Astrocyte of the hippocampus (primary cell): ENCODE measurements at places on chromosomes 12 and 14.
A peak's percentile ranks its signal among the peaks of the same experiment; 100 is the strongest.

DNA sequence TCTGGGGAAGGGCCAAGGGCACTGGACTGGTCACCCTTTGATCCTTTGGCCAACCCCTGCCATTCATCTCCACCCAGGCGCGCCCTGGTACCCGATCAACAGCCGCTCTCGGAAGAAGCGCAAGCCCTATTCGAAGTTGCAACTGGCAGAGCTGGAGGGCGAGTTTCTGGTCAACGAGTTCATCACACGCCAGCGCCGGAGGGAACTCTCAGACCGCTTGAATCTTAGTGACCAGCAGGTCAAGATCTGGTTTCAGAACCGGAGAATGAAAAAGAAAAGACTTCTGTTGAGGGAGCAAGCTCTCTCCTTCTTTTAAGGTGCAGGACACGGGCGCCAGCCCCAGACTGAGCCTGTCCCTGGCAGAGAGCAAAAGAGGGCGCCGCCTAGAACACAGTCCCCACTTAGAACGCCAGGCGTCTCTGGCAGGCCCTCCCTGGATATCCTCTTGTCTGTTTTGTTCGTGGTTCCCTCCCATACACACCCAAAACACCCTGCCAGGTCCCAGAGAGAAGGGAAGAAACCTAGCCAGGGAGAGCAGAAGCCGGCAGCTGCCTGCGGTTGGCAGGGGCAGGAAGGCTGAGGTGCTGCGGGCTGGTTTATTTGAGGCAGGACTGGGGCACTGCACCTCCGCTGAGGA lies 1.7 kb downstream of the HOXC12 start:
- DNase-seq, result no peak

GRCh38 chr12:74293689-74294131 lies 243.9 kb upstream of the ATXN7L3B start:
- DNase-seq, result no peak

- no peak for DNase-seq
These were observed 29.8 kb upstream of the PLEKHG6 start for GRCh38 chr12:6280672-6281071.

DNA sequence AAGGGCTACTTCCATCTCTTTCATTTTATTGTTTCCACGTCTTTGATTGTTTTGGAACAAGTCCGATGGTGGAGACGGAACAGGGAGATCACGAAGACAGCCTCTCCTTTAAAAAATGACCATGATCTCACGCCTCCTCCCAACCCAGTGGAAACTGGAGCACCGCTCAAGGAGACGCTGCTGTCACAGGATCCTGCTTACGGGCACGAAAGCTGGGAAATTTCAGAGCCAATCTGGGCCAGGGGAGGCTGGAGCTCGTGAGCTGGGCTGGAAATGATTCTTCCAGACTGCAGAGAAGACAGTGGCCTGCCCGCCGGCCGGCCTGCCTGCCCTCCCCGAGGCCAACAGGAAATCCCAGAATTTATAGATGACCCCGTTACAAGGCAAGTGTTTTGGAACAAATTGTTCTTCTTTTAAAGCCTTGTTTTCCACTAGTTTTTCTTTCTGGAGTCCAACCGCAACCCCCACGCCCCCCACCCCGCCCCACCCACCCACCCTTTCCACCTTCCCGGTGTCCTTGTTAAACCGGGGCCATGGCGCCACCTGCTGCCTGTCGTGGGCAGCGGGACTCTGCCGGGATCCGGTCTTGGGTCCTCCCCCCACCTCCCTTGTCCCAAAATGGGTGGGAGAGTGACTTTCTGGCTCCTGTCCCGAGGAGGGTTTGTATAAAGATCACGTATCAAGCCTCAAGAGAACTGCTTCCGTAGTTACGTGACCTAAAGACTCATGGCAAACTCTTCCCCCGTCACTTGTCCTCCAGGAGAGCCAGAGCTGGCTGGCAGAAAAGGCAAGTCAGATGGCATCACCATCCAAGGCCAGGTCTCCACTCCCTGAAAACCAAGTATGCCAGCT lies 40.3 kb downstream of the MAP1LC3B2 start:
- DNase-seq, result peak; percentile 88

DNA sequence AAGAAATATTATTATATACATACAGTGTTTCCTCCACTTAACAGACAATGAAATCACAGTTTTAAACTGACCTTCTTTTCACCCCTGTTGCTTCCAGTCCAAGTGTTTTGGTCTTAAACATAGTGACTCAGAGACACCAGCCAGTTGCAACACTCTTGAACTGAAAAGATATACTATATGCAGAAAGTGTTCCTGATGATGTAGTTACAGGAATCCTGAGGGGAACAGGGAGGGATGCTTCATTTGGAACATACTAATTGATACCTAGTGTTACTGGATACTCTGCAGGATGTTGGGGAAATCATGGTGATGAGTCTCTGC lies 420.8 kb downstream of the CCDC91 start:
- DNase-seq, result peak; percentile 80

DNA sequence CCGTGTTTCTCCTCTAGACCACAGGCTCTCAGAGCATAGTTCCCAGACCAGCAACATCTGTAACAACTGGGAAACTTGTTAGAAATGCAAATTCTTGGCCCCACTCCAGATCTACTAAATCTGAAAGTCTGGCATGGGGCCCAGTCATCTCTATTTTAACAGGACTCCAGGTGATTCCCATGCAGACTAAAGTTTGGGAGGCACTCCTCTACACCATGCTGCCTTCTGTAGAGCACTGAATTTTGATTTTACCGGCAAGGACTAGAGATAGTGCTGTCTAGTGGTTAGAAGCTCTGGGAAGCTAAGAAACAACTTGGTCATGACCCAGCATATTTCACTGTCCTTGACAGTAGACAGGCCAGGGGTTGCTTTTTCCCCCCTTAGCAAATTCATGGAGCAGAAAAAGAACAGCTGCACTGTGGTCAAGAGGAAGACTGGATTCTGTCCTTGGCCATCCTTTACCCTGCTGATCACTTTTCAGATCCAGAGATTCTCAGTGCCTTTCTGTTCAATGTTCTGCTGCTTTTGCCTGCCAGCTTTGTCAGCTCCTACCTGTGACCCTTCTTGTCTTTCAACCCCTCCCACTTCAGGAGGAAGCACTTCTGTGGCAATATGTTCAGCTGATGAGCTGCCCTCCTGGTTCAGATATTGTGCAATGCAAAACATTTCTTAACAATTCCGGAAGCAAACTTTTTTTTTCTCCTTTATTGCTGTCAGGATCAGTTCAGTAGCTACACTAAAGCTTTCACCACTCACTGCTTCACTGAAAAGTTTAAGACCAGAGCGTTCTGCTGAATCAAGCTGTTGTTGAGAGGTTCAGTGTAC lies 133.8 kb upstream of the NUDT4 start:
- DNase-seq, result no peak

GRCh38 chr12:75884465-75884985 lies 147.1 kb downstream of the PHLDA1 start:
- DNase-seq, result no peak

DNA sequence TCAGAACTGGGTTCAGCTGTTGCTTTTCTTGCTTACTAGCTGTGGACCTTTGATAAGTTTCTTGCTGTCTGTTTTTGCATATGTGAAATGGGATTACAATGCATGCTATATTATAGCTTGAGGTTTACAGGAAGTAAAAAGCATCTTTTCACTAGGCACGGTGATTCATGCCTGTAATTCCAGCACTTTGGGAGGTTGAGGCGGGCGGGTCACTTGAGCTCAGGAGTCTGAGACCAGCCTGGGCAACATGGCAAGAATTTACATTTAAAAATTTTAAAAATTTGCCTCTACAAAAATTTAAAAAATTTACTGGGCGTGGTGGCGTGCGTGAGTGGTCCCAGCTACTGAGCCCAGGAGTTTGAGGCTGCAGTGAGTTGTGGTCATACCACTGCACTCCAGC lies 42.0 kb downstream of the CALM1 start:
- no peak for DNase-seq

DNA sequence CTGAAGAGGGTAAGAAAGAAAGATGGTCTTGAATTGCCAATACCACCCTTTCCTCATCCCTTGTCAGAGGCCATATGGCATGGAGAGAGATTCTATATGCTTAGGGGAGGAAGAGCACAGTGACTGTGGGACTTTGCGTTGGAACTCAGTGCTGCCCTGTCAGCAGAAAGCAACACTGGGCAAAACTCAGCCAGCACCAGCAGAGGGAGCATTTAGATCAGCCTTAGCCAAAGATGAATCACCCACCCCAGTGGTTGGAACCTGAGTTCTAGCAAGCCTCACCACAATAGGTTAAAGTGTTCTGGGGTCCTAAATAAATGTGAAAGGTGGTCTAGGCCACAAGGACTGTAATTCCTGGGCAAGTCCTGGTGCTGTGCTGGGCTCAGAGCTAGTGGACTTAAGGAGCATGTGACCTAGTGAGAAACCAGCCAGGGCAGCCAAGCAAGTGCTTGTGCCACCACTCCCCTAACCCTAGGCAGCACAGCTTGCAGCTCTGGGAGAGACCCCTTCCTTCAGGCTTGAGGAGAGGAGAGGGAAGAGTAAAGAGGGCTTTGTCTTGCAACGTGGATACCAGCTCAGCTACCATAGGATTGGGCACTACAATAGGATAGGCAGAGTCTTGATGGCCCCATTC lies 11.4 kb upstream of the BCAT1 start:
- peak; percentile 74 for DNase-seq

- no peak for DNase-seq
These were observed 19.6 kb downstream of the CCDC60 start for GRCh38 chr12:119354172-119354571.

DNA sequence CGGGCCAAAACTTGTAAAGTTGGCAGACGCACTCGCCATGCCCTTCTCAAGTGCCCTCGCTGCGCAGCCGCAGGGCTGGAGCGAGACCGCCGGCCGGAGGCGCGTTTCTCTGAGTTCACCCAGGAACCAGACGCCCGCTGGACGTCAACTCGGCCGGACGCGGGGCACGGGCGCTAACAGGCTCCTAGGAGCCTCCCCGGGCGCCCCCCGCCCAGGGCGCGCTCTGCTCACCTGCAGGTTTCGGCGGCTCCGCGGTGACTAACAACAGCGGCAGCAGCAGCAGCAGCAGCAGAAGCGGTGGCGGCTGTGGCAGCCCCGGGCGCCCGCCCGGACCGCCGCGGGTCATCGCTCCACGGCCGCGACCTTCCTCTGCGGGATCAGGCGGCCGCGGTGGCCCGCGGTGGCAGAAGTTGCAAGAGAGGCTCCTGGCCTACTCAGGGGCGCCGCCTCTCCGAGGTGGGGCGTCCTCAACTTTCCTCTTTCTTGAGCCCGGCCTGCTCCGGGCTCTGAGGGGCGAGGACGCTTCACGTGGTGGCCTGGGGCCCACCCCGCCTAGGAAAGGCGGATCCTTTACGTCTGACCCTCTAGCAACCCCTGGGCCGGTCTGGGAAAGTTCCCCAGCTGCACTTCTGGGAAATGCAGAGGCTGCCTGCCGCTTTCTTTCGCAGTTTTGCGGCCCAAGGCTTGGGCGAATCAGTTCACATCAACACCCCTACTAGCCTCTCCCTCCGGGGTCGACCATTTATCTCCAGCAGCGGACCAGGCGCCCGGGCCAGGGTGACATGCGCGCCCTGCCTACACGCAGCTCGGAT lies at the start of gene PLBD1:
TSS of gene PLBD1 (minus strand) at position 533 of the 812 bp plus-strand sequence. CDS start at position 346, 187 bp downstream.
- peak; percentile 74 for DNase-seq

DNA sequence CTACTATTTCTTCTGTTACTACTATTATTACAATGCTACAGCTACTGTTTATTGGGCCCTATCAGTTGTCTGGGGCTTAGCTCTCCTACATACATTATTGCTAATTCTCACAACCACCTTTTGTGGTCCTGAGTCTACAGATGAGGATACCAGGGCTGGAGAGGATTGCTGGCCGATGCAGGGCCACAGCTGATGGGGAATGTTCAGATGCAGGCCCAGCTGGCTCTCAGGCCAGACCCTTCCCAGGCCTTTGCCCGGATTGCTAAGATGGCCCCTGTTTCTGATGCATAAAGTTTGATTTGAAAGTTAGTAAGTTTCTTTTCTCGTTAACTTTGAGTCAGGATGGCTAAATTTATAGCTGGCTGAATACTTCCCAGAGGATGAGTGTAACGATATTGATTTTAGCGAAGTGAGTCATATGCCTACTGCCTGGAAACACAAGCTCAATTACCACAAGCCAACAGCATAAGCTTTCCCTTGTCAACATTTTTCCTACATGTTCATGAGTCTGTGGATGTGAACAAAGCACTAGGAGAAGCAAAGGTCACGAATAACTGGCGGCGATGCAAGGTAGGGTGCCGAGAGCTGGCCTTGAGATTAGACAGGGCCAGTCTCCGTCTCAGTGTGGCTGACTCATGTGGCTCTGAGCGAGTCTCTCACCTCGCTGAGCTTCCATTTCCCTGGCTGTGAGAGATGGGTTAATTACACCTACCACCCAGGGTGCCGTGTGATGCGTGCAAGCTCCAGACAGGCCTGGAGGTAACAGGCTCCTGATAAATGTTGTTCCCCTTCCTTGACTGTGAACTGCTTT lies 111.0 kb downstream of the BEGAIN start:
- peak; percentile 98 for DNase-seq

GRCh38 chr12:62762645-62763044 lies 172.3 kb downstream of the PPM1H start:
- no peak for DNase-seq

GRCh38 chr12:55925870-55926737 lies 1.6 kb downstream of the PYM1 start:
- DNase-seq, result peak; percentile 16
